ENCODE measurements at places on chromosomes 6 and 20.

DNA sequence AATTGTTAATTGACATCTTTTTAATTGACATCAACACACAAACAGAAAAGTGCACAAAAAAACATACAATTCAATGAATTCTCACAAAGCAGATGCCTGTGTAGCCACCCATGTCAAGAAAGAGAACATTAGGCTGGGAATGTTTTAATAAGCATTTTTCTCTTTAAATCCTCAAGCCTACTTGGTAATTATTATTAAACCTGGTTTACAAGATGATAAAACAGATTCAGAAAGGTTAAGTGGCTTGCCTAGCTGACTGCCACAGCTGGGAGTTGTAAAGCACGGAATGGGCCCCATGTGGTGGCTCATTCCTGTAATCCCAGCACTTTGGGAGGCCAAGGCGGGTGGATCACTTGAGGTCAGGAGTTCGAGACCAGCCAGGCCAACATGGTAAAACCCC, 90.0 kb upstream of the AKAP12 start:
- DNase-seq: no peak

DNA sequence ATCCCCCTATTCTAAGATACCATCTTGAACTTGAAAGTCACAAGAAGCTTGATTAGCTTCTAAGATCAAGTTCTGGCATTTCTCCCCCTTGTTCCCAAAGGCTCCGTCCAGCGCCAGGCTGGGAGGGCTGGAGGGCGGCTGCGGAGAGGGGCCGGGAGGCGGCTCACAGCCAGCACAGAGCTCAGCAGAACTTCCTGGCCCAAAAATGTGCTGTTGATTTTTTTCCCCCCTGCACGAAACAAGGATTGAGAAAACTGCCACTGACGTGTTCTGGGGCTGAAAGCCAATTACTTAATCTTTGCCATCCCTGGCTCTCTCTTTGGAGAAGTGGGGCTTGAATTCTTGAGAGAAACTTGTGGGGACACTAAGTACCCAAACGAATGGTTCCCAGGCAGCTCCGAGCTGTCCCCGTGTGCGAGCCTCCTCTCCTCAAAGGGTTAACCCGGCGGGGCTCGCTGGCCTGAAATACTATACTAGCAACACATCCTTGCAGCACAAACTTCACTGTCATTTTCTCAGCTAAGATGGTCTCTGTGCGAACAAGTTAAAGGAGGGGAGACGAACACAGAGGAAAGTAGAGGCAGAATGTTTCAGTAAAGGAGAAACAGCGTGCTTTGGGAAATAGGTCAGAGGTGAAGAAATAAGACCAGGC, 452 bp downstream of the TRAF3IP2 start:
- peak; percentile 96 for DNase-seq

GRCh38 chr6:143696664-143697000, 18.9 kb downstream of the PHACTR2 start:
- no peak for DNase-seq

DNA sequence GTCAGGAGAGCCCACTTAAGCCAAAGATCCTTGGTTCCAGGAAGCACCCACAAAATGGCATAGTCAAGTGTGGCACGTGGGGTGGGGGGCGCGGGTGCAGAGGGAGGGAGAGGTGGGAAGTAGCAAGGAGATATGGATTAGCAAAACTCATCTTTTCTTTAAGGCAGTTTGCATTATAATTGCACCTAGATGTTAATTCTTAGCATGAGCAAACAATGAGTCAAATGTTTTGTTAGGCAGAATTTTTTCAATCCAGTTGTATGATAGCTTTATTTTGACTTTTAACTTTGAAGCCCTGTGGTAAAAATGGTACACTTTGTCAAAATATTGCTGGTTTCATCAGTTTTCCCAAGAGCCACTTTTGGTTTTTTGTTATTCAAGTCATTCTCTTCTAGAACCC, 15.0 kb downstream of the SCAND1 start:
- DNase-seq: no peak

- peak; percentile 73 for DNase-seq
Measured at GRCh38 chr6:138817799-138818198, 21.9 kb downstream of the ECT2L start.

DNA sequence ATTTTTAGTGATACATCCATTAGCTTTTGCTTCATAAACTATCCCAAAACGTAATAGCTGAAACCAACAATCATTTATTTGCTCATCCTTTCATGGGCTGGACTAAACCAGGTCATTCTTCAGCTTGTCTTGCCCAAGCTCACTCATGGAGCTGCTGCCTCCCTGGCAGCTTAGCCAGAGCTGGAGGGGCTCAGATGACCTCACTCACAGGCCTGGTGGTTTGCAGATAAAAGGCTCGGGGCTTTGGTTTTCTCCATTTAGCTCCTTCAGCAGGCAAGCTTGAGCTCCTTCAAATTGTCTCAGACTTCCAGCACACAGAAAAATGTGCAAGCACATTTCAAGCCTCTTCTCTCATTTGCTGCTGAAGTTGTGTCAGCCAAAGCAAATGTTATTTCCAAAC, 139.1 kb downstream of the BTBD3 start:
- no peak for DNase-seq

DNA sequence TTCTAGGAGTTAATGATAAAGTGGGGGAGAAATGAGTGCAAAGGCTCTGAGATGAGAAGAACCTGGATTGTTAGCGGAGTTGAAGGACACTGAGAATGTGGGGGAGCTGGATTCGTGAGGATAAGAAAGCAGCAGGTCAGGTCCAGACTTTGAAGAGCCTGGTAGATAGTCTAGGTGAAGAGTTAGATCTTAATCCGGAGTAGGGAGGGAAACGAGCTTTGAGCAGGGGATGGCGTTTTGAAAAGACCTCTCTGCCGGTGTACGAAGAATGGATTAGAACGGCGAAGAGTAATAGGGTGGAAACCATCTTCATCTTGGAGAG, 487 bp upstream of the PHF20 start:
- no peak for DNase-seq

Data from fibroblast of skin of scalp (primary cell).